ENCODE measurements at places on chromosomes 16 and 17. TPM values are rescaled to one million over a fixed set of nuclear protein-coding genes. Genes with fewer than 3 reads are reported as not detected.

FBF1 gene
- 20.2 TPM for total RNA-seq

SCIMP gene
- not detected for total RNA-seq

CHST4 gene
- not detected for total RNA-seq

CNTD1 gene
- 0.20 TPM for total RNA-seq

SYT17 gene
- not detected for total RNA-seq

KCNJ2 gene
- total RNA-seq = not detected

VWA3A gene
- total RNA-seq = not detected

HBA1 gene
- total RNA-seq = not detected

IRX3 gene
- total RNA-seq = 0.51 TPM

KRTAP17-1 gene
- not detected for total RNA-seq

CSH1 gene
- total RNA-seq = not detected

SULT1A2 gene
- 0.38 TPM for total RNA-seq

ZPBP2 gene
- total RNA-seq = not detected

P2RX5 gene
- 17.5 TPM for total RNA-seq
